Caco-2 (cell line): ENCODE measurements at places on chromosomes 7 and 10.
A peak's percentile ranks its signal among the peaks of the same experiment; 100 is the strongest.

DNA sequence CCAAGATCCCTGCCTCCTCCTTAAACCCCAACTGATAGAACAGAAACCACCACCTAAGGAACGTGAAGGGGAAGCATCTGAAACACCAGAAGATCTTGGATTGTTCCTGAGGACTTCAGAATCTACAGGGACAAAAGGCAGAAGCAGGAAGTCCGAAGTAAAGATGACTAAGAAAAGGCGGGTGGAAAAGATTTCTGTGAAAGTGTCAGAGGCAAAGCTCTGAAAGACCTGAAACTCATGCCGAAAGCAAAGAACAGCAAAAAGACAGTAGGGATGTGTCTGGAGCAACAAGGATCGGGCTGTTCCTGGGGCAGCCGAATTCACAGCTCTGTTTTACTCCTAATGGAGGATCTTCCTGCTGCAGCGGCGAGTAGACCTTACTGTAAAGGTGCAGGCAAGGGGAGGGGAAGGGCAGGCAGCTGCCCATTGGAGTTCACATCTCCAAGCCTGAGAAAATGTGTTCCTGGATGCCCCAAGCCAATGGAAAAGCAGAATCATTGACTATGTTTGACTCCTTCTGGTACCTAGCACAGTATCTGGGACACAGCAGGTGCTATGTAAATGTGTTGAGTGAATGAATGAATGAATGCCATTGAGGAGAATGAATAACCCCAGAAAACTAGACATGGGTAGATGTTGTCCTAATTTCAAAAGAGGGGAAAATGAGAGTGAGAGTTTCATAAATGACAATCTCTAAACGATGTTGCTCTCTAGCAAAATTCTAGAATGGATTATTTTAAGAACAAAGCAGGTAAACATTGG is 40.4 kb downstream of the PDIA4 start:
- peaks cover 13% of the 10 kb centered on the region for H3K4me1 ChIP-seq
- H3K27me3 ChIP-seq, result no peaks in the 10 kb centered on the region
- DNase-seq, result no peak
- peak overlapping the region; percentile 85 for H3K27ac ChIP-seq
- no peaks in the 10 kb centered on the region for H3K36me3 ChIP-seq

GRCh38 chr7:38518541-38518940 is 112.6 kb downstream of the AMPH start:
- DNase-seq, result no peak
- H3K4me3 ChIP-seq, result no peak overlapping the region
- H3K4me1 ChIP-seq, result no peaks in the 10 kb centered on the region
- H3K36me3 ChIP-seq, result no peaks in the 10 kb centered on the region

DNA sequence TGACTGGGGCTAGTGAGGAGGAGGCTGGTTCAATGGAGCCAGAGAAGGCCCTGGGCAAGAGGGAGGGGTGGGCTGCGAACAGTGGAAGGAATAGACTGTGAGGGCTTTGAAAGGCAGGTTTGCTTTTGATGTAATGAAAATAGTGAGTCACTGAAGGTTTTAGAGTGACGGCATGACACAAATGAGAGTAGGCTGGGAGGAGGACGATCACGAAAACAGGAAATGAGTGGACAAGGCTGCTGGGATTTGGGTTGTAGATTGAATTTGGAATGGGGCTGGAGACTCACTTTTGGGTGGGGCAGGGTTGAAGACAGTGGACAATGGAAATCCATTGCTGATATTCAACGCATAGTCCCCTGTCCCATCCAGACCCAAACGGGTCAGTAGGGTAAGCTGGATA is 139.6 kb downstream of the CDH23 start:
- no peak overlapping the region for H3K27ac ChIP-seq
- no peaks in the 10 kb centered on the region for H3K4me1 ChIP-seq
- DNase-seq, result no peak
- H3K4me3 ChIP-seq, result no peak overlapping the region
- H3K36me3 ChIP-seq, result no peaks in the 10 kb centered on the region

DNA sequence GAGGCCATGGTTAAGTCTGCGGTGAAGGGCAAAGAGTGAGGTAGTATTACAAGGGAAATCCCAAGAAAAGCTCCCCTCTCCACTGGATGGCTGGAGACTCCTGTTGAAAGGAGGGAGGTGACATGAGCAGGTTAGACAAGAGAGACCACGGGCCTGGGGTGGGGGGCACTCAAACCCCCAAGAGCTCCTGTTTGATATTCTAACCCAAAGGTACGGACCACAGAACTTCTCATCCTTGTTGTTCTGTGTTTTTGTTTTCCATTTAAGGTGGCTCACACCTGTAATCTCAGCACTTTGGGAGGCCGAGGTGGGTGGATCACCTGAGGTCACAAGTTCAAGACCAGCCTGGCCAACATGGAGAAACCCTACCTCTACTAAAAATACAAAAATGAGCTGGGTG is 11.6 kb downstream of the VSTM4 start:
- DNase-seq, result no peak
- no peak overlapping the region for H3K4me3 ChIP-seq
- H3K4me1 ChIP-seq, result no peaks in the 10 kb centered on the region
- H3K36me3 ChIP-seq, result no peaks in the 10 kb centered on the region

DNA sequence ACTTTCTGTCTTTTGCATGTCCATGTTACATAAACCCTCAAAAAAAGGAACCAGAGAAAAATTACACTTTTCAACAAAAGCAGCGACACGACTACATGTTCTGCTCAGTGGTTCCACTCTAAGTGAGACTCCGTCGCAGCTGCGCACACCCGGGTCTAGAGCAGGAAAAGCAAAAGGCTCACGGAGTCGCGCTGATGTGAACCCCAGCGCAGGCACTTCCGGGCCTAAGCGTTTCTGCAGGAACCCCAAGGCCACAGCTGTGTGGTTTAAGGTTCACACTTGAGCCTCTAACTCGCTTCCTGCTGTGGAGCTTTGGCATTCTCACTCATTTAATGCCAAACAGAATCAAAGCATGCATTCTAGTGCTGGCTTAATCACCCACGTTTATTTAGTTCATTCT is 240.3 kb downstream of the DNAJB6 start:
- H3K36me3 ChIP-seq, result no peaks in the 10 kb centered on the region
- no peaks in the 10 kb centered on the region for H3K4me1 ChIP-seq
- no peaks in the 10 kb centered on the region for H3K27me3 ChIP-seq
- H3K27ac ChIP-seq, result no peak overlapping the region
- H3K4me3 ChIP-seq, result no peak overlapping the region
- no peak for DNase-seq

- H3K27ac ChIP-seq, result peak overlapping the region; percentile 41
- H3K4me3 ChIP-seq, result no peak overlapping the region
- H3K27me3 ChIP-seq, result no peaks in the 10 kb centered on the region
- no peaks in the 10 kb centered on the region for H3K36me3 ChIP-seq
These were observed 519.7 kb downstream of the LRMDA start for GRCh38 chr10:75950997-75951589.

- DNase-seq, result no peak
- H3K27ac ChIP-seq, result no peak overlapping the region
- no peaks in the 10 kb centered on the region for H3K27me3 ChIP-seq
- no peaks in the 10 kb centered on the region for H3K4me1 ChIP-seq
These were observed 348.6 kb downstream of the ANKRD7 start for GRCh38 chr7:118573085-118573484.

DNA sequence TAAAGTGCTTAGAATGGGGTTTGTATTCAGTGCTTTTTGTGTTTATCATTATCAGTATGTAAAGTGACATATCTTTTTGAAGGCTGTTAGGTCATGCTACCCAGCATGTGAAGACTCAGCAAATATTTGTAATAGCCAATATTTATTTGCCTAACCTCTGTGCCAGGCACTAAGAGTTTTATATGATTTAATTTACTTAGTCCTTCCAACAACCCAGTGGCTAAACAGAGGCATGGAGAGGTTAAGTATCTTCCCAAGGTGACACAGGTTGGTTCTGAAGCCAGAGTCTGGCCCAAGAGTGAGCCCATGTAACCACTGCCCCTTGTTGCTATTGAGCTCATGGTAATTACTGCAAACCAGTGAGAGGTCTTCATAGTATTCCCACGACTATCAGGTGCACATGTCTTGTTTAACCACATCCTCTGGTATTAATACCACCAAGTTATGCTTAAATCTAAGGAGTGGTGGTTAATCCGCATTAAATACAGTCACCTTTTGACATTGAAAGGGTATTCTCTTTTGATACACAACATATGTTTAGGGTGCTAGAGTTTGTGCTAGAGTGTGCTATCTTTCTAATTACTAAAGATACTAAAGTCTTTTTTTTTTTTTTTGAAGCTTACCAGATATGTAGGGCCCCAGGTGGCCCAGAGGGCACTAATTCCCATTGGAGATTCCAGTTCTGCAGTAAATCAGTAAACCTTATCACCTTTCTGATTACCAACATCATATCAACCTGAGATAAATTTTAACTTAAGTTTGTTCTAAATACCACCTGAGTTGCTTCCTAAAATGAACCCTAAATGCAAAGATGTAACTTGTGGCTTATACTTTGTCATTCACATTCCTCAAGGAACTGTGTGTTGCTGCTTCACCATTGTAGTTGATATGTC is 2.9 kb downstream of the ADD3 start:
- no peak overlapping the region; the same call in 1 of the 2 replicates for H3K4me3 ChIP-seq
- DNase-seq, result no peak
- peaks cover 41% of the 10 kb centered on the region for H3K4me1 ChIP-seq
- no peaks in the 10 kb centered on the region for H3K27me3 ChIP-seq
- H3K36me3 ChIP-seq, result peaks cover 2% of the 10 kb centered on the region; the same call in 1 of the 2 replicates

- H3K36me3 ChIP-seq, result no peaks in the 10 kb centered on the region
- H3K4me3 ChIP-seq, result peak overlapping the region; percentile 40
- 0 out of 2 replicates have a peak, but pooled peaks cover 6% of the 10 kb centered on the region for H3K4me1 ChIP-seq
- no peak overlapping the region for H3K27ac ChIP-seq
- peak; percentile 15 for DNase-seq
These were observed 558 bp downstream of the ARHGAP22 start for GRCh38 chr10:48604039-48604990.

DNA sequence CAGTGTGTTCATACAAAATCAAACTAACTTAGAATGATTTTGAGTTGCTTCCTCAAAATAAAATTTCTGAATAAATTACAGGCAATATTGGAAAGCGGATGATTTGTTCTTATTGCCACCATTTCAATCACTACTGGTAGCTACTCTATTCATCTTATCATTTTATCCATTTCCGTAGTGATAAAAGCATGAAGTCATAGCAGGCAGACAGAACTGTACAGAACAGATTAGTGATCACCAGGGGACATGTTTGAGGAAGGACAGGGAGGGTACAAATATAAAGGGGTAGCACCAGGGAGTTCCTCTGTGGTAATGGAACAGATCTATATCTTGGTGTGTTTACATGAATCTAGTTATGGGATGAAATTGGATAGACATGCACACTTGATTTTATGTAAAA is 138.5 kb downstream of the WNT2 start:
- no peaks in the 10 kb centered on the region for H3K4me1 ChIP-seq
- H3K27ac ChIP-seq, result no peak overlapping the region
- no peak overlapping the region for H3K4me3 ChIP-seq
- no peaks in the 10 kb centered on the region for H3K27me3 ChIP-seq
- no peak for DNase-seq
